ENCODE measurements at places on chromosomes 12 and 14.

DNA sequence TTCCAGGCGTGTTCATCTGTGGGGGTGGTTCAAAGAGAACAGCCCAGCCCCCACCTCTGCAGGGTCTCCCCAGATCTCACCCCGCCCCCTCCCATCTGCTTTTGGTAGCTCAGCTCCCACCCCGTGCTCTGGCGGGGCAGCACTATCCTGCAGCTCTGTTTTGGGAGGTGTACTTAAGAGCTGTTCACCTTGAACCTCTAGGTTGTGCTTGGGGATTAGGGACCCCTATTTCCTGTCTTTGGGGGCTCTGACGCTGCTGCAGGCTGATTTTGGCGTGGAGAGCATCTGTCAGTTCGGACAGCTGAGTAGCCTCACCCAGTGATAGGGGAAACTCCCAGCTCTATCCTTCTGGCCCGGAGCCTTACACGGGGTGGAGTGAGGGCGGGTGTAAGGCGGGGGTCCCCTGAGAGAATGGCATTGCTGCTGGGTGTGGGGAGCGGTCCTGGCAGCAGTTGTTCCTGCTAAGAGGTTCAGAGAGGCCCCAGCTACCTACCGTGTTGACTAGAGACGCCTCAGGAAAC lies 765 bp downstream of the TMEM120B start:
- H3K27ac ChIP-seq = peak overlapping the region; percentile 16
- peaks cover 23% of the 10 kb centered on the region for H3K4me1 ChIP-seq
- no peak for DNase-seq
- H3K27me3 ChIP-seq = peaks cover 5% of the 10 kb centered on the region
- H3K36me3 ChIP-seq = no peaks in the 10 kb centered on the region
- H3K4me3 ChIP-seq = peak overlapping the region; percentile 89

DNA sequence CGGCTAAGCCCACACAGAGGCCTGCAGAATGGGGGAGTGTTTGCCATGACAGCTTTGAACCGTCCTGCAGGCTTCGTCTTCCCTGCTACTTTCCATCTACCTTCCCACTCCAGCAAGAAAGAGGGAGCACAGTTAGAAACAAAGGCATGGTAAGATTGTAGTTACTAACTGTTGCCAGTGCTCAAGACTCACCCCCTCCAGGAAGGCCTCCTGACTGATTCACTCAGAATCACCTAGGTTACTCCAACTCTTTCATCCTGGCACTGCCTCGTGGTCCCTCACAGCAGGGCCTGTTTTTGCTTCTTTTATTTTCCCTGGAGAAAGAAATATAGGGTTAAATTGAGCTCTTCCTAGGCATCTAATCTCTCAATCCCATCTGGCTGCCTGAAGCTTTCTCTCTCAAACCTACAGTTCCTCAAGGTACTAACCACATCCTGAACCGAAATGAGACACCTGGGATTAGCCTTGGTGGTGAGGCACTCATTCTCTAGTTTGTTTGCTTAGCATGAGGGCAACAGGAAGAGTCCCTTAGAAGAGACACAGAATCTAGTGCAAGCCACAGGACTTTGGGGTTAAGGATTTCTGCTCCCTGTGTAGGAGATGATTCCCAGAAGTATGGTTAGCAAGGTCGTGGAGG lies 7.8 kb downstream of the GALNT6 start:
- no peak overlapping the region for H3K4me3 ChIP-seq
- no peaks in the 10 kb centered on the region for H3K27me3 ChIP-seq
- DNase-seq = no peak
- H3K36me3 ChIP-seq = peaks cover 23% of the 10 kb centered on the region

DNA sequence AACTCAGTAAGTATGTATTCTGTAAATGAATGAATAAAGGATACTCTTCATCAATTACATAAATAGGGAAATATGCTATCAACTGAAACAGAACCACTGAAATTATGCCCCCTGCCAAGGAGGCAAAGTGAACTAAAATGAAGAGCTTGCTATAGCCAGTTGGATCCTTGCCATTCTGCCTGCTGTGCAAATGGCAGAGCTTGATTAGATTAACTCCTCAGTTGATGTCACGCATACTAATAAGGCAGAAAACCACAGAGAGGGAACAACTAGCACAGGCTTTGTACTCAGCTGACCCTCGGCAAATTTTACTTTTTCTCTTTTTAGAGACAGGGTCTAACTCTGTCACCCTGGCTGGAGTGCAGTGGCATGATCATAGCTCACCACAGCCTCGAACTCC lies 36.7 kb upstream of the FERMT2 start:
- no peak for DNase-seq
- H3K4me1 ChIP-seq = no peaks in the 10 kb centered on the region
- no peak overlapping the region for H3K4me3 ChIP-seq
- H3K27ac ChIP-seq = no peak overlapping the region
- no peaks in the 10 kb centered on the region for H3K36me3 ChIP-seq

DNA sequence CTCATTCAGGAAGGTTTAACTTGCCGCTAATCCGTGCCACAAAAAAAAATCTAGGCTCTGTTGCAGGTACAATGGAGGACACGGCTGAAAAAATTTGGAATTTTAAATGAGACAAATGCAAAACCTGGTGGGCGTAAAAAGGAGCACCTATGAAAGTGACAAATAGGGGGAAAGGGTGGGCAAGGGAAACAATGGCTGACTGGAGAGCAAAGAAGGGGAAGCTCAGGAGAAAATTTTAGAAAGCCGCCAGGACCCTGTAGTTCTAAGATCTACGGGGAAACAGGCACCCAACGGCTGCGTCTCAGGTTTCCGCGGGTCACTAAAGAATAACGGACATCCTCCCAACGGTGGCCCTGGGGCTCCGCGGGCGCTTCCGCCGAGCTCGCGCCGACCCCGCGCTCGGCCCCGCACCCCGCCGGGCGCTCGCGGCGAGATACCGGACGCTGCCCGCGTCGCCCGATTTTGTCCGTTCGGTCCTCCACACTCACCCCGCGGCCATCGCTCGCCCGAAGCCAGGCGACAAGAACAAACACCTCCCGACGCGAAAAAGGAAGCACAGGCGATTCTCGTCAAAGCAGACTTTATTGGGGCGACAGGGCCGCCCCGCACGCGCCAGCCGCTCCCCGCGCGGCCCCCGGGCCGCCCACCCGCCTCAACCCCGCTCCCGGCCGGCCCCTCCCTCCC lies 1.1 kb upstream of the YY1 start:
- no peaks in the 10 kb centered on the region for H3K36me3 ChIP-seq
- peaks cover 6% of the 10 kb centered on the region for H3K27me3 ChIP-seq
- DNase-seq = peak; percentile 66
- peak overlapping the region; percentile 95 for H3K27ac ChIP-seq

DNA sequence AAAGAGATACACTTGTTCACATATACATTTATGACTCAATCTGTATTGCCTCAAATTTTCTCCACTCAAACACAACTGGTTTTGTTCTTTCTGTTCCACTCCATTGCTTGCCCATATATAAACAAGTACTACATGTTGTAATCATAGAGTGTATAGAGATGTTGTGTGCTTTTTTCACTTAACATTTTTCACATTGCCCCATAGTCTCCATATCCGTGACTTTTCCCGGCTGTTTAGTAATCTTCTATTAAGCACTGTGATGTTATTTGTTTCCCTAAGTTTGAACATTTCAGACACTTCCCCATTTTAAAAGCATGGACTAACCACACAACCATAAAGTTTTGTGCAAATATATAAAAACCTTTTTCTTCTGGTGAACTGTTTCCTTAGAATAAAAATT lies 45.5 kb upstream of the PTPRR start:
- DNase-seq = no peak
- no peak overlapping the region for H3K27ac ChIP-seq
- H3K4me1 ChIP-seq = no peaks in the 10 kb centered on the region
- H3K36me3 ChIP-seq = no peaks in the 10 kb centered on the region

- peaks cover 4% of the 10 kb centered on the region for H3K27me3 ChIP-seq
- H3K27ac ChIP-seq = no peak overlapping the region
- H3K4me3 ChIP-seq = no peak overlapping the region
- DNase-seq = no peak
These were observed 32.7 kb upstream of the GLIPR1 start for GRCh38 chr12:75447691-75448393.

- H3K36me3 ChIP-seq = no peaks in the 10 kb centered on the region
- no peaks in the 10 kb centered on the region for H3K4me1 ChIP-seq
- no peak for DNase-seq
- no peak overlapping the region for H3K27ac ChIP-seq
These were observed 197.6 kb downstream of the PHETA1 start for GRCh38 chr12:111171345-111171744.

DNA sequence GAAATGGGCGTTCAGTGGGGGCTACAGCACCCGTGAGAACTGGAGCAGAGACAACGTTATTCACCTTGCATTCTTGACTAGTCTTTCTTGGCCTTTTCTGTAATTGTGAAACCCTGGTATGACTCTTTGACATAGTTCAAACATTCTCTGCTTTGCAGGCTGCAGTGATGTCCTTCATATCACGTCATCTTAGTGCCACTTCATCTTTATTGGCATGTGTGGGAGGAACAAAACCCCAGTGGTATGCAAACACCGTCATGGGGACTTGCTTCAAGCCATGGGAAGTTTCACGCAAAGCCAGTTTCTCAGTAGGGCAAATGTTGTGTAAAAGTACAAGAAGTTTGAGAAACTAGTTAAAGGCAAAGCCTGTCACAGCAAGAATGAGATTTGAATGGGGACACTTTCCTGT lies 20.2 kb upstream of the DUSP16 start:
- no peak overlapping the region for H3K27ac ChIP-seq
- DNase-seq = no peak
- H3K27me3 ChIP-seq = no peaks in the 10 kb centered on the region

- H3K27ac ChIP-seq = no peak overlapping the region
- no peaks in the 10 kb centered on the region for H3K4me1 ChIP-seq
- no peak for DNase-seq
- H3K36me3 ChIP-seq = no peaks in the 10 kb centered on the region
These were observed 210.0 kb downstream of the PPM1H start for GRCh38 chr12:62724947-62725451.

DNA sequence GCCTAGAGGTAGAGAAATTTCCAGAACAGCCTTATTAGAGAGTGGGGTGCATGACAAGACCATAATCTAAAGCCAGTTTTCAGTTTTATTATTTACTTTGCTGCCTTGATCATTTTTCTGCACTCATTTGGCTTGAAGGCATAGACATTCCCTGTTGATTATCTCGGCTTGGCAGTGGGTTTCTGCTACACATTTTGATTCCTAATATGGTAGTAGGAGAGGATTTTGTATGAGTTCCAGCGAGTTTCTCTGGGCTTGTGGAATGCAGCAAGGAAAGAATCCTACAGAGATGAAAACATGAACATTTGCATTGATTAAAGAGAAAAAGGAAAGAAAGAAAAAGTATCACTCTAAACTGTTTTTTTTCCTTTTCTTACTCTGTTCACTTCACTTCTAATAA lies 281.2 kb downstream of the PAWR start:
- H3K27ac ChIP-seq = no peak overlapping the region
- H3K4me1 ChIP-seq = no peaks in the 10 kb centered on the region
- no peak for DNase-seq
- H3K36me3 ChIP-seq = no peaks in the 10 kb centered on the region

DNA sequence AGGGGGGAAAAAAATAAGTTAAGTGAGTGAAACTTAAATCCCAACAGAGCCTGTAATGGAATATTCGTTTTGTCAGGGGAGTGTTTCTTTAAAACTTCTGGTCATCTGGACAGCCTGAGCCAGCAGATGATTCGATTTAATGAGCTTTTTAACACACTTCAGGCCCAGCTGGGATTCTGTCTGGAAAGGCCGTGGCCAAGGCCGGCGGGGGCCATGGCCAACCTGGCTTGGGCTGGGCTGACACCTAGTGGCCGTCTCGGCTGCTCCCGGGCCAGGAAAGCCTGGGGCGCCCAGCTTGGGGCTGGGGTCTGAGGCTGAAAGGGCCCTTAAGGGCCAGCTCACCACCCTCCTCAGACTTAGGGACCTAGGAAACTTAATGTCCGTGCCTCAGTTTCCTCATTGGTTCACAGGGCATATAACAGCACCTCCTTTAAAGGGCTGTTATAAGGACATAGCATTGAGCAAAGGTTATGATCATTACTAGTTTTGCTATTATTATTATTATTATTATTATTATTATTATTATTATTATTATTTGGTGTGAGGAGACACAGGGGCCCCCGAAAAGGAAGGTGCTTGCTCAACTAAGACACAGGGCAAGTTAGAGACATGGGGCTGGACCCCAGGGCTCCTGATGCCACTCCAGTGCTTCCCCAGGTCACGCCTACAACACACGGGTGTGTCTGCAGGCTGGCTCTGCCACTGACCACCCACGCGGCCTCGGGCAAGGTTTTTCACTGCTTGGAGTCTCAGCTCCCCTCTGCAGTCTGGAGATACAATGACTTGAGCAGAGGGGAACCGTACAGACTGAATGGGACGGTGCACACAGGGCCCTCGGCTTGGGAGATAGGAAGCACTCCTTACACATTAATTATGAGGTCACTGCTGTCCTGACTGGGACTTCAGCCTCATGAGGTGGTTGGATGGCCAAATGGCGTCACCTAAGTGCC lies 84.0 kb downstream of the SYNE3 start:
- no peaks in the 10 kb centered on the region for H3K4me1 ChIP-seq
- no peak overlapping the region for H3K27ac ChIP-seq
- H3K36me3 ChIP-seq = peaks cover 9% of the 10 kb centered on the region
- H3K4me3 ChIP-seq = no peak overlapping the region
- peaks cover 1% of the 10 kb centered on the region for H3K27me3 ChIP-seq

- DNase-seq = no peak
- H3K27ac ChIP-seq = no peak overlapping the region
- H3K4me3 ChIP-seq = no peak overlapping the region
- H3K27me3 ChIP-seq = no peaks in the 10 kb centered on the region
These were observed 15.1 kb upstream of the TEX22 start for GRCh38 chr14:105383083-105383730.

DNA sequence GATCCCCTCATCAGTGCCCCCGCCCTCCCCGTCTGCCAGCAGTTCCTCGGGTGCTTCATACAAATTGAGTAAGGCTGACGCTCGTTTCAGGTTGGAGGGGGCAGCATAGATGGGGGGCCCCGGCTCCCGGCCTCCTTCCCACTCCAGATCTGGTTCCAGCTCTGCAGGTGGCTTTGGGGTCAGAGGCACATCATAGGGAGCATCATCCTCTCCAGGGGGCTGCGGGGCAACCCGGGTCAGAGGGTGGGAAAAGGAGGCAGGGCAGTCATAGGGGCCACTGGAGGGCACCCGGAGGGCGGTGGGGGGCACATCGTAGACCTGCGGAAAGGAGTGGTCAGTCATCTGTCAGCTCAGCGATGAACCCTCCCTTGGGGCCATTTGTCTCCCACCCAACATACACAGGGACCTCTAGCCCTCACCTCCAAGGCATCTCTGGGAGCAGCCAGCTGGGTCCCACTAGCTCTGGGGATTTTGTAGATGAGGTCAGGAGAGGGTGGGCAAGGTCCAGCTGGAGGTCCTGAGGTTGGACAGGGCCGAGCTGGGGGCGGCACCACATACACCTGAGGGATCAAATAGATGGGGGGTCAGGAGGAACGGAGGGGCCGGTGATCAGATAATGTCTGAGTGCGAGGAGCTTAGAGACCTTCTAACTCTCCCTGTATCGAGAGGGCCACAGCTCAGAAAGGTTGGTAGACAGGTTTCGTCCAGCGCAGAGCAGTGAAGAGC lies 5.1 kb downstream of the EFS start:
- H3K36me3 ChIP-seq = no peaks in the 10 kb centered on the region
- H3K4me1 ChIP-seq = no peaks in the 10 kb centered on the region
- H3K27ac ChIP-seq = no peak overlapping the region
- H3K4me3 ChIP-seq = no peak overlapping the region
- DNase-seq = no peak
